Stimulated activated CD4-positive, alpha-beta T cell treated with anti-CD3 and anti-CD28 coated beads, Interleukin-4, amount 100 ng/mL, for 4 hours (primary cell): ENCODE measurements at places on chromosomes 4 and X.

DNA sequence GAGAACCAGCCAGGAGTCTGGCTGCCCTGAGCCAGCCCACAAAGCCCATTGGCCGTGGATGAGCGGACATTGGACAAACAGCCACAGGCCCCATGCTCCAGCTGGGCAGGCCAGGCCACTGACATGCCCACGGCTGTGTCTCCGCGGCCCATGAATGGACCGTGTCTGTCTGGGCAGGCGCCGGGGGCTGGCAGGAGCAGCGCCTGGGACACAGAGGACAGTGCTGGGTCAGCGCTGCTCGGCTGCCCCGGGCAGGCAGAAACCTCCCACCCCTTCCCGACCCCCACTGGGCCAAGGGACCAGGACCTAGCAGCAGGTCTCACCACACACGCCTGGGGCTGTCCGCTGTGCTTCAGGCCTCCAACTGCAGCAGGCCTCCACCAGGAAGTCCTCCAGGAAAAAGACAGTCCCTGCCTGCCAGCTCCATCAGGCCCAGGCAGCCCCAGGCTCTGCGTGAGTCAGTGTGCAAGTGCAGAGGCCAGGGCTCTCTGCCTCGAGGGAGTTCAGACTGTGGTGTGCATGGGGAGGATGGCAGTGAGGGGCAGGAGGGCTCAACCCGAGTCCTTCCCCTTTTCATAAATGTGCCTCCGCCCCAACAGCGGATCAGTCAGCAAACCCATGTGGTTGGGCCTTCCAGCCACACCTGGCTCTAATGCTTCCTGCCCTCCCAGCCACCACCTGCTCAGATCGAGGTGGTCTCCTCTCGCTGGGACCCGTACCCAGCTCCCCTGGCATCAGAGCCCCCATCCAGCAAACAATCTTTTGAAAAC, 17.2 kb upstream of the FGFR3 start:
- DNase-seq, result no peak

DNA sequence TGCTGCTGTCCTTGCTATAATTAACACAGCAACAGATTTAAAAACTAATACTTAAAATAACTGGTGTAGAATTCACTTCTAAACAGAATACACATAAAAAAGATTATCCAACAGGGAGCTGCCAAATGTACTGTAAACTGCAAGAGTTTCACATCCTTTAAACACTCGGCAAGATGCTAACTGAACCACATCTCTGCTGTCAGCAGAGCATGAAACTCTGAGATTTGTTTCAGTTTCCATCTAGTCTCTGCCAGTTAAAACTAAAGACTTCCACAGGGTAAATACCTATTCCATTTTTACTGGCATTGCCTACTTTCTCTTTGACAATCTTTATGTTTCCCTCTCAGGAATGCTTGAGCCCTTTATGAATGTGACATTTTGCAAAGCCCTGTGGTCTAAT, 127.7 kb downstream of the SLC7A11 start:
- no peak for DNase-seq

DNA sequence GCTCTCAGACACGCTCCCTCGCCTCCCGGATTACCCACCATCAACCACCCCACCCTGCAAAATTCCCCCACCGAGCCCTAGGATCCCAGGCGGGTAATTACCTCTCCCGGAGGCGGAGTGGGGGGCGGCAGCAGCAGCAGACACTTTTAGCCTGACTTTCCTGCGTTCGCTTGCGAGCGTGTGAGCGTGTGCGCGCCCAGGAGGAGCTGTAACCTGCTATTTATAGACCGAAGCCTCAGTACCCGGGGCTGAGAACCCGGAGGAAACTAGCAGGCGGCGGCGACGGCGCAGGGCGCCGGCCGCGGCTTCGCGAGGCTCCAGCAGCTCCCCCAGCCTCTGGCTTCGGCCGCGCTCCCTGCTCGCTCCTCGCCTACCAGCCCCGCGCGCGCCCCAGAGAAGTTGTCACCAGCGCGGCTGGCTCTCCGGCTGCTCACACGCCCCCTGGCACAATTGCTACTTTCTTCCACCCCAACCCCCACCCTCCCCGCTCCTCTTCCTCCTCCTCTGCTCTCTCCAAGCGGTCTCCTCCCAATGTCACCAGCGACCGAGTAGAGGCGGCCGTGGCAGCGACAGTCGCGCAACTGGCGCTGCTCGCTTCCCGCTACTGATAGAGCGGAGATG, at the start of gene INPP4B:
Gene INPP4B (minus strand): TSS at position 194 of the 621 bp plus-strand sequence.
- peak; percentile 54 for DNase-seq

DNA sequence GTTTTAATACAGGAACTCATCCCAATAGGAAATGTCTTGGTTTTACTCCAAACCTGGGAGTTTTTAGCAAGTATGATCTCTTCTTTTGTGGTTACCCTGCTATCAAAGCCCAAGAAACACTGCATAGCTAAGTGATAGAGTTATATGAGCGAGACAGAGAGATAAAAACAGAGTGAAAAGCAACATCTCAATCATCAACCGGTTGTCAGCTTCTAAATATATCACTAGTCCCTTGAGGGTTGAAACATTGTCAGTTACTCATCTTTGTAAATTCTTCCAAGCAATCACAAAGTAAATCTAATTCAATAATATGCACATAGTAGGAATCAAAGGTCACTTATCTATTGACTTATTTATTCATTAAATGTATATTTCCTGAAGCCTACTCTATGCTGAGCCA, 483.9 kb downstream of the IDS start:
- no peak for DNase-seq

DNA sequence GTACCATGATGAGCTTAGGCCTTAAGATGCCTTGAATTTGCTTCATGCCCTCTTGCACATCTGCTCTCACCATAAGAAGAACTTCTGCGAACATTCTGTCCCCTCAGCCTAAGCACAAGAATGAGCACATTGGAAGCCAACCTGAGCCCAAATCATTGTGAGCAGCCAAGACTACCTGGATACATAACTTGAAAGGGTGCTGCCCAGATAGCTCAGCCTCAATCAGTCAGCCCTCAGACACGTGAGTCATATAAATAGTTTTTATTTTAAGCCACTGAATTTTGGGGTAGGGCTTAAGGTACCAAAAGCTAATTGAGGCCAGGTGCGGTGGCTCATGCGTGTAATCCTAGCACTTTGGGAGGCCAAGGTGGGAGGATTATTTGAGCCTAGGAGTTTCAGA, 27.5 kb upstream of the BBS12 start:
- no peak for DNase-seq

DNA sequence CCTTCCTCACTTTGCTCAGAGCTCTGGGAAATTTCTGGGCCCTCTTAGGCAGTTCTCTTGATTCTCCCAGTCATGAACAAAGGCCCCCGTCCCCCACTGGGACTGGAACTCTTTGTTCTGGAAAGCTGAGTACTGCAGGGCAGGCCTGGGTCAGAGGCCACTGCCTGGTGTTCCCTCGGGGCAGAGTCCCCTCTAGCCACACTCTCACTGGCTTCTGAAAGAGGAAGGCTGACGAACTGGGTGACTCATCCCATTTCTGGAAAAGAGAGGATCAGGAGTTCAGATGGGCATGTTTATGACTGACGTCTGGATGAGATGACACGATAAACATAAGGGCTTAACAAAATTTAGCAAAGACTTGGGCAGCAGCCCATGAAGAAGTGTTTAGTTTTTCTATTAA, 47.7 kb downstream of the DDX3X start:
- DNase-seq, result no peak

GRCh38 chr4:156884183-156884582, 87.4 kb downstream of the PDGFC start:
- no peak for DNase-seq

DNA sequence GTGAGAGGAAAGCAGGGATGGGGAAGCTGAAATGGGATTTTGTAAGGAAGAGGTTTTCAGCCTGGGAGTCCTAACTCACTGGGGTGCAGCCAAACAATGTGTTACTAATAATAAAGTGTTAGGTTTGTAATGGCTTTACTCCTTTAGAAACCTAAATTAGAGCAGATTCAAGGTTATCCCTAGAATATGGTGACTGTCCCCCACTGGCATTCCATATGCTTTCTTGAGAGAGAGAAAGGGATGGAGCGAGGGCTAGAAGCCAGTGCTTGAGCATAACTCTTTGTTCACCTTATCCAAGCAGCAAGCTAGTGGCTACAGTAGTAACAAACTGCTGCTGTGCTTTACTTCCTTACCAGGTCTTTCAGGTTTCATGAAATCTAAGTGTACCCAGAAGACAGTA, 249.1 kb upstream of the PGRMC2 start:
- no peak for DNase-seq

DNA sequence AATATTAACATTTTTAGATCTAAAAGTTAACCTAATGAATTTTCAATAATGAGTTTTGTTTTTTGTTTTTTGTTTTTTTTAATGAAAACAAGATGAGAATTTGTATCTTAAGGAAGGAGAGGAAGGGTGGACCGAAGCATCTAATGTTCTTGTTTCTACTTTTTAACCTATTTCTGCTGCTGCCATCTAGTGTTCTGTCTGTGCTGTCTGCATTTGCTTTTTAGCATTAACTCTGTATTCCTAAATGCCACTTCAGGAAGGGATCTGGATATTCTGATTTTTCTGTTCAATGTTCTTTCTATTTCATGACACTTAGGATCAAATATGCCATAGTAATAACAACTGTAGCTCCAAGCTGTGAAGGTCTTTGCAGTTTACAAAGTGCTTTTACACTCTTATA, 161.7 kb downstream of the BRWD3 start:
- no peak for DNase-seq

DNA sequence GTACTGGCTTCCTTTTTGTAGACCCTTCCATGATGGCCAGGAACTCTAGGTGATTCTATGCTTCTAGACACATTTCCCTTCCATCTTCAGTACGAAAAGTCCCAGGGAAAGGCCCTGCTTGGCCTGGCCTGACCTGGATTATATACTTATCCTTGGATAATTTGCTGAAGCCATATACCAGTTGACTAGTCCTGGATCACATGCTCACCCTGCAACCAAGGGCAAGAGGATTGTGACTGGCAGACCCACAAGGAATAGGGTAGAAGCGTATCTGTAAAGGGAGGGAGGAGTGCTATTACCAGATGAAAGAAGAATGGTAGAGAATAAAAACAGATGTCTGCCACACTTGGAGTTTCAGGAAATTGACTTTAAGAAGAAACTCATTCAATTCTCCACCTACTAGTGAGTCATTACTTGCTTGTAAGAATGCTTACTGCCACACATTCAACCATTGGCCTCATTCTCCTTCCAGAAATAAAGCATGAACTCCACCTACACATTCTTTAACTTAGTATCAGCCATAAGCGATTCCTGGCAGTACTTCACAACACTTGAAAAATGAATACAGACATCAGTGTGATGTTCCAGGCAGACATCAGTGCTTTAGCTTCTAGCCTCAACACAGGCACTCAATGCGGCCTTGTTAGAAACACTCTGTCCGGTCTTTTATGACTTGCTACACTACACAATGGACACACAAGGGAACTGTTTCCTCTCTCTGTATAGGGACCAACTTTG, 141.8 kb downstream of the CBR4 start:
- DNase-seq, result no peak

DNA sequence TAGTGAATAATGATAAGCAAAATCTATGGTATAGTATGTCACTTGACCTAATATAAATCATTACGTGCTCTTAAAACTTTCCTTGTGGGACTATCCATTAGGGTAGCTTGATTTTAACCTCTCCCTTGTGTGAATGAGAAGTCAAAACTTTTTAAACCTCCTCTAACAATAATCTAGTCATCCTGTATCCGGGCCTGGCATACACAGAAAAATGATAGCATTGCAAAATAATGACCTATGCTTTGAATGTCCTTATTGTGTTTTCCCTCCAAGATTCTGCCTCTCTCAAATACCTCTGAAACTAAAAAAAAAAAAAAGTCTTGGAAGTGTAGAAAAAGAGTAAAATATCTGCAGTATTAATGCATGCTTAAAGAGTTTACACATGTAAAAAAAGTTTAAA, 250.0 kb upstream of the NDST3 start:
- no peak for DNase-seq

GRCh38 chrX:67353651-67354370, 190.0 kb upstream of the AR start:
- DNase-seq, result no peak

- DNase-seq, result peak; percentile 91
Measured at GRCh38 chr4:1579901-1580691, 104.0 kb downstream of the FAM53A start.
